NCI-H524 (cell line): ENCODE measurements at places on chromosomes 12 and 14.

GRCh38 chr12:44162961-44163360 lies 327.1 kb downstream of the TMEM117 start:
- no peak for DNase-seq

- DNase-seq = no peak
These were observed 153.7 kb downstream of the AACS start for GRCh38 chr12:125218952-125219351.

GRCh38 chr14:103033681-103034096 lies 23.7 kb downstream of the CDC42BPB start:
- no peak for DNase-seq

GRCh38 chr12:52222692-52223091 lies 10.4 kb upstream of the KRT7 start:
- no peak for DNase-seq

- DNase-seq = no peak
These were observed 4.6 kb upstream of the KRT2 start for GRCh38 chr12:52656616-52657015.

- DNase-seq = no peak
These were observed 226.0 kb downstream of the SNAPC1 start for GRCh38 chr14:61988240-61988639.

GRCh38 chr14:105980224-105980623 lies 453.8 kb downstream of the TMEM121 start:
- DNase-seq = peak; percentile 24

DNA sequence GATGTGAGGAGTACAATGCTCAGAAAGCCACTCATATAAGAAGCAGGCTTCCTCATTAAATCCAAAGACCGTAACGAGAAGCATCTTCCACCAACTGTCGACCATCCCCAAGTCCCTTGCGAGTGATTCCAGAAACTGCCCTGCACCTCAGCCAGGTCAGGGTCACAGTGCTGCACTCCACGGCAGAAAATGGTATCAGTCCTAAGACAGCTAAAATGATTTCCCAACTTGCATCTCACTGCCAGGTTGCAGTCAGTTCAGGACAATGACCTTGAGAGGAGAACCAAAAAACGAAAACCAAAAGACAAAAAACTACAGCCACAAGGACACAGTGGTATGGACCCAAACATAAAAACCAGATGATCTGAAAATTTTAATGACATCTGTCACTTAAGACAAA lies 20.6 kb downstream of the SBNO1 start:
- DNase-seq = no peak

- peak; percentile 27 for DNase-seq
These were observed 86.3 kb upstream of the TMTC2 start for GRCh38 chr12:82600379-82600778.

GRCh38 chr12:108647585-108648287 lies 14.0 kb upstream of the SELPLG start:
- DNase-seq = no peak

DNA sequence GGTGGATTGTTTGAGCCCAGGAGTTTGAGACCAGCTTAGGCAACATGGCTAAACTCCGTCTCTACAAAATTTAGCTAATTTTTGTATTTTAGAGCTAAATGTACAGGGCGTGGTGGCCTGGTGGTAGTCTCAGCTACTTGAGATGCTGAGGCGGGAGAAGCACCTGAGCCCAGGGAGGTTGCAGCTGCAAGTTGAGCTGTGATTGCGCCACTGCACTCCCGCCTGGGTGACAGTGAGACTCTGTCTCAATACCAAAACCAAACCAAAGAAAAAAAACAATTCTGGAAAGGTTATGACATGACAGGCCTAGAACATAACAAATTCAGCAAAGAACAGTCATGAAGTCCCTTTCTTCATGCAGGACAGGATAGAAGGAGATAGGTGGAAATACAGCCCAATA lies 25.7 kb downstream of the WDR89 start:
- DNase-seq = no peak

- DNase-seq = peak; percentile 50
These were observed 7.3 kb upstream of the TRPV4 start for GRCh38 chr12:109840305-109841074.

DNA sequence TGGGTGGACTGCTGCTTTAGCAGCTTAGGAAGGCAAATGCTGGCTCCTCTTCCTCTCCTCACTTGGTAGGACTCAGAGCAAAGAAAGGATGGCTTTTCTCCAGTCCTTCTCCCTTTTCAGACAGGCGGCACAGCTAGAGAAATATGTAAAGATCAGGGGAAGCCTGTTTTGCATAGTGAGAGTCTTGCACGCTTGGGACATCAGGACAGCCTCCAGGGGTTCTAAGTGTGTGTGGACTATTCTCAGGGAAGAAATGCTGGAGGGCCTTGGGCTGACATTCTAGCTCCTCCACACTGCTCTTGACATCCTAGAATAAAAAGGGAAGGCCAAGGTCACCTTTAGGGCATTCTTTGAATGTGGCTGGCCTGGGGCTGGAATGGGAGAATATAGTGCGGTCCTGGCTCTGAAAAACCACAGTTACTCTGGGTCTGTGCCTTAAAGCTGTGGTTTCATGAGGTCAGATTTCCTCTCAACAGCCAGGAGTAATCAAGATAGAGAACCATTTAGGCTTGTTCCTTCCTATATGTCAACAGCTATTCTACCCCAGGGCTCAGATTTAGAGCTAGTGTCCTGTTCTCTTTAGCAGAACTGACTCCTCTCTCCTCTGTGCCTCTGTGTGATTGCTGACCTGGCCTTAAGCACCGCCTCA lies 24.3 kb downstream of the CMA1 start:
- DNase-seq = no peak

GRCh38 chr12:115351514-115352077 lies 667.6 kb upstream of the TBX3 start:
- no peak for DNase-seq

GRCh38 chr14:36014236-36014635 lies 162.3 kb downstream of the PTCSC3 start:
- no peak for DNase-seq

- DNase-seq = no peak
These were observed 268.9 kb downstream of the RAD51B start for GRCh38 chr14:68088451-68088854.
